ENCODE measurements at places on chromosomes 5 and 9.

- peak; percentile 32 for DNase-seq
Measured at GRCh38 chr5:115116001-115116400, 53.7 kb downstream of the TRIM36 start.

DNA sequence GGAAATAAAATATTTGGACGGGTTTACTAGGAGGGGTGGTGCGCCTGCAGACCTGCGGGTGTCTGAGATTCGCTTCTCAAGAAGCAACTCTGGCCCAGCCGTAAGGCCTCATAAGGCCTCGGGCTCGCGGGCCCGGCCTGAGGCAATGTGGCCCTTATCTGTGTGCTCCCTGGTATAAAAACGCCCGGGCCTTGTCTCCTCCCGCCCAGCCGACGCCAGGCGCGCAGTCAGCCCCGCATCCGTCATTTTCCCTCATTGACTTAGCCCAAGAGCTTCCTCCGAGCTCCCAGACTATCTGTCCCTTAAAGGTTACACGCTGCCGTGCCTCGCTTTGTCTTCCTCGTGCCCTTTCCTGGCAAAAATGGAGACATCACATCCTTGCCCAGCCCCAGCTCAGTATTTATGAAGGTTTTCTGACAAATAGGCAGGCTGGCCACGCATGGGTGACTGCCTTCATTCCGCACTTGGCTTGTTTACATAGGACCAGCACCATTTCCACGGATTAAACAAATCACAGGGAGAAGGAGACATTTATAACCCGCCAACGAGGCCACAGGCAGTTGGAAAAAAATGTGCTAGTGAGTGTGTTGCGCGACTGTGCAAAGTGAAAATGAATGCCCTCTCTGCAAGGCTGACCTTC lies 74.5 kb upstream of the TBCA start:
- no peak for DNase-seq

DNA sequence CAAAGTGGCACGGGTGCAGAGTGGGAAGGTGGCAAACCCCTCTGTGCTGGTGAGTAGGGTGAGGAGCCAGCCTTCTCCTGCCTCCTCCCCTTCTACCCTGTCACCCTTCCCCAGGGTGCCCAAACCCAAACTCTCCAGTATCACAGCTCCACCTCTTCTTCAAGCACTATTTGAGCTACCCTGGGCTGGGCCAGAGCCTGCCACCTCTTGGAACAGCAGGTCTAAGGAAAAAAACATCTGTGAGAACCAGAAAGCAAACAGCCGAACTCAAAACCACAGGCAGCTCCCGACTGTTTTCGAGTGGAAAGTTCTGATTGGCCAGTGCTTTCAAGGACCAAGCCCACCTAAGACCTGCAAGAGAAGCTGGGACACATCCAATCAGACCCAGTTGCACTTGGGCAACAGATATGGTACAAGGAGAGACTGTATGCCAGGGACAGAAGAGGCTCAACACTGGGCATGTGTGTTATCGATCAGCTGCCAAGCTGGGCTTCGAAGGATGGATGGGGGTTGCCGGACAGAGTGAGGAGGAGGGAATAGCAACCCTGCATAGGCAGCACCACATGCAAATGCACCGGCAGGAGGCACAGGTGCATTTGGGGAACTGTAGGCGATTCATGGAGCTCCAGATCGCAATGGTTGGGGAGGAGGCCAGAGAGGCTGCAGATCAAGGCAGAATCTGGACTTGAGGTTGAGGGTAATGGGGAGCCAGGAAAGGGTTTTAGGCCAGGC lies 19.7 kb downstream of the ACSL6 start:
- no peak for DNase-seq

DNA sequence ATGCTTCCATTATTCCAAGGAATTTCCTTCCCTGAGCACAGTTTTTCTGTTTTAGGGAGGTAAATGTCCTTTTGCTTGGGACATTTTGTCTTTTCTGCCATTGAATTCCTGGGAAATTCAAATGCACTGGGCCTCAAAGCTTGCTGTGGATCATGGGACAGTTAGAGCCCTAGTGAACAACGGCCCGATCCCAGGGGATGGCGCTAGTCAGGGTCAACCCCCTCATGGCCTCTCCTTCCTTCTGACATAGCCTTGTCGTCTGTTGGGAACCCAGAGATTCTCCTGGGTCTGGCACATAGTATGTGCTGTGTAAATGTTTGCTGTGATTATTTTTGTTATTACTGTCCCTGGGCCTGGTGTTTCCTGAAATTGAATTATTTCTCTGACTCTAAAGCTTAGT lies 30.7 kb upstream of the COL15A1 start:
- DNase-seq = no peak

- DNase-seq = no peak
Measured at GRCh38 chr5:66812291-66812690, 216.1 kb downstream of the MAST4 start.

DNA sequence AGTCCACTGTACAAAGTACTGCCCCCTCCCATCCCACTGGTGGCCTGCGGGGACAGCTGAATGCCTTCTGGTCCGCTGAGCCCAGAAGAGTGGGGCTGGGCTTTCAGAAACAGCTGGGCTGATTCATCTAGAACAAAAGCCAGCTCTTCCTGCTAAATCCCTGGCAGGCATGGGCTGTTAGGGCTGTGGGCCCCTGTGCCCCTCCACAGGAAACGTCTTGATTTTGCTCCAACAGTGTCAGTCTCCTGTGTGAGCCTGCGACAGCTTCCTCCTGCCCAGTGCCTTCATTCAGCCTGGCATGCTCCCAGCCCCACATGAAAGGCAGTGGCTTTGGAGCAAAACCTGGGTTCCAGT lies 6.9 kb upstream of the GSN start:
- DNase-seq = peak; percentile 76

- no peak for DNase-seq
Measured at GRCh38 chr5:170057311-170057710, 48.4 kb upstream of the FOXI1 start.

DNA sequence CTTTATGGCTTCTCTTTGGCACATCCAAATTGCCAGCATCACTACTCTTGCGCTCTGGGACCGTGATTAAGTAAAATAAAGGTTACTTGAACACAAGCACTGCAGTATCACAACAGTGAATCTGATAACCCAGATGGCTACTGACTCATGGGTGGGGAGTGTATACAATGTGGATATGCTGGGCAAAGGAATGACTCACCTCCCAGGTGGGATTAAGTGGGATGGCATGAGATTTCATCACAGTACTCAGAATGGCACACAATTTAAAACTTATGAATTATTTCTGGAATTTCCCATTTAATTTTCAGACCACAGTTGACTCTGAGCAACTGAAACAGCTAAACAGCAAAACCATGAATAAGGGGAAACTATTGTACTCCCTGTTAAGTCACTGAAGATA lies 4.3 kb downstream of the GFM2 start:
- no peak for DNase-seq
